ENCODE measurements at places on chromosomes 7 and 10. TPM values are rescaled to one million over a fixed set of nuclear protein-coding genes. Genes with fewer than 3 reads are reported as not detected.

DNA sequence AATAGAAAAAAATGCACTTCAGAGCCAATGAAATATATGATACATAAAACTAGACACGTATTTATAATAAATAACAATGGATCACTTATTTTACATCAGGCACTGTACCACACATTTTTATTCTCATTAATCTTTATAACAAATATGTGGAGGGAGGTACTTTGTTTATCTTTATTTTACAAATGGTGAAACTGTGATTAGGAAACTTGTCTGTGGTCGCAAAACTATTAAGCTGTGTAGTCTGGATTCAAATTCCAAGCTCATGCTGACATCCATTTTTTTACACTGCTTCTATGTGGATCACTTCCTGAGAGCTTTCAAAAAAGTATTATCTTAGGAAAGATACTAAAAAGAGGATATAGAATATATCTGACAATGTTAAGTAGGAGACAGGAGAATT, 978.6 kb downstream of the SORCS1 start:
- no peak for DNase-seq

GRCh38 chr7:75884476-75884875, 5.6 kb downstream of the RHBDD2 start:
- no peak for DNase-seq

DNA sequence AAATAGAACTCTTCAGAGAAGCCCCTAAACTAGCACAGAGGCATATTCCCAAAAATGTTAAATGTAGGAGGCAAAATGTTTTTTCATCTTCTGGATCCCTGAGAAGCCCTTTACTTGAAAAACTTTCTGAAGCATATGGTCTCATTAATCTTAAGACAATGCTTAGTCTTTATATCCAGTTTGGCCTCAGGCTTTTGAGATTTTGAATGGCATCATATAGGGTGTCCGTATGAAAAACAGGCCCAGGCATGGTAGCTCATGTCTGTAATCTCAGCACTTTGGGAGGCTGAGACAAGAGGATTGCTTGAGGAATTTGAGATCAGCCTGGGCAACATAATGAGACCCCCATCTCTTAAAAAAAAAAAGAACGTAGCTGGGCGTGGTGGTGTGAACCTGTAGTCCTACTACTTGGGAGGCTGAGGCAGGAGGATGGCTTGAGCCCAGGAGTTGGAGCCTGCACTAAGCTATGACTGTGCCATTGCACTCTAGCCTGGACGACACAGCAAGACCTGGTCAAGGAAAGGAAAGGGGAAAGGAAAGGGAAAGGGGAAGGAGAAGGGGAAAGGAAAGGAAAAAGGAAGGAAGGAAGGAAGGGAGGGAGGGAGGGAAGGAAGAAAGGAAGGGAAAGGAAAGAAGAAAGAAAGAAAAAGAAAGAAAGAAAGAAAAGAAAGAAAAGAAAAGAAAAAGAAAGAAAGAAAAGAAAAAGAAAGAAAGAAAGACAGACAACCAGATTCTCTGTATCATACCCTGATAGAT, 119.4 kb downstream of the CDK6 start:
- no peak for DNase-seq

The HDAC9 gene
- 34.2 TPM for total RNA-seq

The OR13A1 gene
- total RNA-seq = not detected

Measured in psoas muscle (tissue), 8 donors.